ENCODE measurements at places on chromosomes 1 and 21. TPM values are rescaled to one million over a fixed set of nuclear protein-coding genes. Genes with fewer than 3 reads are reported as not detected.

Gene CEP350
- total RNA-seq = 57.9 TPM

Gene HUNK
- 0.45 TPM for total RNA-seq

Gene NASP
- total RNA-seq = 57.1 TPM

Gene ZMPSTE24
- total RNA-seq = 41.0 TPM

Gene MCOLN2
- total RNA-seq = 1.1 TPM

Gene SHISAL2A
- total RNA-seq = not detected

Gene WDR4
- total RNA-seq = 11.9 TPM

Gene LMX1A
- total RNA-seq = not detected

Gene TPTE
- not detected for total RNA-seq

Gene TNNT2
- total RNA-seq = not detected

Gene FCMR
- total RNA-seq = not detected

Gene KIF14
- 13.4 TPM for total RNA-seq

Gene LCE3D
- not detected for total RNA-seq

Gene RNU1-3
- total RNA-seq = under 0.01 TPM

All from fibroblast of the aortic adventitia (primary cell).